ENCODE measurements at places on chromosomes 7 and 10.

GRCh38 chr7:114153700-114154099, 234.9 kb upstream of the PPP1R3A start:
- no peak for DNase-seq

- no peak for DNase-seq
Observed at GRCh38 chr7:141610671-141611070, 59.5 kb downstream of the AGK start.

DNA sequence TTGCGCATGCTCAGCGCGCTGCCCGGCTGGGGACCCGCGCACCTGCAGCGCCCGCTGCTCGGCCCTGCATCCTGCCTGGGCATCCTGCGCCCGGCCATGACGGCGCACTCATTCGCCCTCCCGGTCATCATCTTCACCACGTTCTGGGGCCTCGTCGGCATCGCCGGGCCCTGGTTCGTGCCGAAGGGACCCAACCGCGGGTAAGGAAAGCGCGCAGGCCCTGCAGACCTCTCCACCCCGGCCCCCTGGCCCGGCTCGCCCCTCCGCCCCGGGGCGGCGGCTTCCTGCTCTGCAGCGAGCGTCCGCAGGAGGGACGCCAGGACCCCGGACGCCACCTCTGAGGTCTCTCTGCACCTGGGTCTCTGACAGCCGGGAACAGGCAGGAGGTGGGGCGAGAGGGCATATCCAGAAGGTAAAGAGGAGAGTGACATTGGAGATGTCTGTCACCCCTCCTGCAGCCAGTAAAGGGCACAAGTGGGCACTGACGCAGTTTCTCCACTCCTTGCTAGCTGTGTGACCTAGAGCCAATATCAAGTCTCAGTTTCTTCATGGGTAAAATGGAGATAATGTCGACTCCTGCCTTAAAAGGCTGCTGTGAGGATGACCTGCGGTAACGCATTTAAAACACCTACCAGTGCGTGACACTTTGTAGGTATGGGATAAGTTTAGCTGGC, 338 bp downstream of the ATP6V0E2 start:
- no peak for DNase-seq

- no peak for DNase-seq
Observed at GRCh38 chr7:40303996-40304395, 169.2 kb downstream of the SUGCT start.

GRCh38 chr7:130987092-130987491, 253.1 kb upstream of the KLF14 start:
- no peak for DNase-seq

- DNase-seq, result no peak
Observed at GRCh38 chr10:71761541-71762113, 11.7 kb downstream of the VSIR start.
